Fibroblast of lung (primary cell): ENCODE measurements at places on chromosomes 6 and 20.

DNA sequence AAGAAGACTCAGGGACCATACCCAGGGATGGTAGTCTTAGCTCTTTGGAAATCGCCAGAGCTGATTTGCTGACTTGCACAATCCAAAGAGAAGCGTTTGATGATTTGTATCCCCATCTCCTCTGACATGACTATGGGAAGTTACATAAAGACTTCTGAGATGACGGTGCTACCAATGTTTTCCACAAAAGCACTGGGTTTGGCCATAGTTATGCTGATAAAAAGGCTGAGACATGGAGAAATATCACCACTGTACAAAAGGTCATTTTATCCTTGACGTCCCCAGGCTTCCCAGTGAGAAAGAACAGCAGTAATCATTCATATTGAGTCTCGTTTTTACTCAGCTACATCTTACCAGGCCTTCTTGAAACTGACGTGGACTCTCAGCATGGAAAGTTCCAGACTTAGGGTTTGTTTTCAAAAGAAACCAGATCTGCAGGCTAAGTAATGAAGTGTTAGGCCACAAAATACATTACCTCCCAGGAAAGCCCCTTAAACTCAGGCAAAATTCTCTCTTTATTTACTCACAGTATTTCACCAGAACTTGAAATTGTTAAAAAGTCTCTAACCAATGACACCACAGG lies 370.3 kb upstream of the JARID2 start:
- no peak for DNase-seq

GRCh38 chr20:60749804-60750602 lies 502.1 kb upstream of the CDH4 start:
- DNase-seq, result no peak

DNA sequence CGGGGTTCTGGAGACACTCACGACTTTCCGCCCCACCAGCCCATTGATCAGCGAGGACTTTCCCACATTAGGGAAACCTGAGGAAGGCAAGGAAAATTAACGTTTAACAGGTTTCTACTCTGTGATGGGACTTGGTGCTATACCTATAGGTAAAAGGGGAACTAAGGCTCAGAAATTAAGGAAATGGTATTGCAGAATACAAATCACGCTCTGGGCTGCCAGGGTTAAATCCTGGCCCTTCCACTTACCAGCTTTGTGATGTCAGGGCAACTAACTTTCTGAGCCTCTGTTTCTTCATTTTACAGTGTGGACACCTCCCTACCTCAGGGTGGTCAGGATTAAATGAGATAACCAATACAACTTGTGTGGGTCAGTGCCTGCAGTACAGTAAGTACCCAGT lies 8.8 kb downstream of the GNL1 start:
- no peak for DNase-seq

DNA sequence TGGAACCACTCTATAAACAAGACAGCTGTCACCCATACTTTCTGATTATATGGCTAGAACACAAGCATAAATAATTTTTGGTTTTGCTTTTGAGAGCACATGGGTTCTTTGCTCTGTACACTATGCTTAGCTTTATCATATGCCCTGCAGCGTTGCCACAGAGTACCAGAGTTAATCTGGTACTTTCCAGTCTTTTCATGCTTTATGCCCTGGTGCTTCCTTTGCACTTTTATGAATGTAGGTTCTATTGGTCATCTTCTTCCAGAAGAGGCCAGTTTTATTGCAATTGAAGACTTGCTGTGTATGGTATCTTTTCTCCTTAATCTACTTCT lies 20.8 kb downstream of the SHLD1 start:
- no peak for DNase-seq

GRCh38 chr6:105072798-105073199 lies 107.0 kb downstream of the POPDC3 start:
- peak; percentile 24 for DNase-seq

DNA sequence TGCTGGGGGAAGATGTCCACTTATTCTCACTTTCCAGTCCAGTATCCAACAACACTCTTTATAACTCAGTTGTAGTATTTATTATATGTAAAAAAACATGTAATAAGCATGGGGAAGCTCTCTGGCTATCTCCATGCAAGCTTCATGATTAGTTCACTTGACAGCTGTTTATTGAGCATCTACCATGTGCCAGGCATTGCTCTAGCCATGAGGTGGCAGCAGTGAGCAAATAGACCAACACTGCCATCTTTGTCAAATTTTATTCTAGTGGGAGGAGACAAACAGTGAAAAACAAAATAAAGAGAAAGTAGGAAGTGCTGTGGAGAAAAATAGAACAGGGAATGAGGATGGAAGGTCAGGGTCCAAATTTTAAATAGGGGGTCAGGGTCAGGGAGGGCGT lies 131.8 kb downstream of the CFAP61 start:
- no peak for DNase-seq

- no peak for DNase-seq
Observed at GRCh38 chr6:18347866-18348265, 39.3 kb upstream of the RNF144B start.
